ENCODE measurements at places on chromosomes 5 and 9.
A peak's percentile ranks its signal among the peaks of the same experiment; 100 is the strongest.

- DNase-seq, result no peak
These were observed 23.3 kb downstream of the CCNH start for GRCh38 chr5:87389296-87390034.

- no peak for DNase-seq
These were observed 97.3 kb upstream of the PANK3 start for GRCh38 chr5:168676501-168676900.

DNA sequence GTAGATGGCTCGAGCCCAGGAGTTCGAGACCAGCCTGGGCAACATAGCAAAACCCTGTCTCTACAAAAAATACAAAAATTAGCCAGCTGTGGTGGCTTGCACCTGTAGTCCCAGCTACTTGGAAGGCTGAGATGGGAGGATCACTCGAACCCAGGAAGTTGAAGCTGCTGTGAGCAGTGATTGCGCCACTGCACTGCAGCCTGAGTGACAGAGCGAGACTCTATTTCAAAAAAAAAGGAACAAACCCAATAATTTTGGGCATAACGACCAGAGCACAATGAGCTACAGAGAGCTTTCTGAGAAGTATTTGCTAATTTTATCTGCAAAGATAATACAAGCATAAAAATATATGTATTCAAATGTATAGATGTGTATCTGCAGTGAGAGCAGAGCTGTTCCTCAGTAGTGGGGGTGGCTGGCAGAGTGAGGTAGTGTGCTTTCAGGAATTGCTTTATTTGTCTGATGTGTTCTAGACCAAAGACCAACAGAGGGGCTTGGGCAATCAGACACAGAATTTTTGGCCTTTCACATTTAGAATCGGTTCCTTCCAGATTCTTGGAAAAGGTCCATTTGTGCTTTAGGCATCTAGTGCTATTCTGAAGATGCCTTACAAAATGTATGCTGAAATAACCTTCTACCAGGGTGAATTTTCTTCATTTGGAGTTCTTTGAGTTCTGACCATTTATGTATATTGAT, 5.2 kb downstream of the DOCK8 start:
- no peak for DNase-seq

DNA sequence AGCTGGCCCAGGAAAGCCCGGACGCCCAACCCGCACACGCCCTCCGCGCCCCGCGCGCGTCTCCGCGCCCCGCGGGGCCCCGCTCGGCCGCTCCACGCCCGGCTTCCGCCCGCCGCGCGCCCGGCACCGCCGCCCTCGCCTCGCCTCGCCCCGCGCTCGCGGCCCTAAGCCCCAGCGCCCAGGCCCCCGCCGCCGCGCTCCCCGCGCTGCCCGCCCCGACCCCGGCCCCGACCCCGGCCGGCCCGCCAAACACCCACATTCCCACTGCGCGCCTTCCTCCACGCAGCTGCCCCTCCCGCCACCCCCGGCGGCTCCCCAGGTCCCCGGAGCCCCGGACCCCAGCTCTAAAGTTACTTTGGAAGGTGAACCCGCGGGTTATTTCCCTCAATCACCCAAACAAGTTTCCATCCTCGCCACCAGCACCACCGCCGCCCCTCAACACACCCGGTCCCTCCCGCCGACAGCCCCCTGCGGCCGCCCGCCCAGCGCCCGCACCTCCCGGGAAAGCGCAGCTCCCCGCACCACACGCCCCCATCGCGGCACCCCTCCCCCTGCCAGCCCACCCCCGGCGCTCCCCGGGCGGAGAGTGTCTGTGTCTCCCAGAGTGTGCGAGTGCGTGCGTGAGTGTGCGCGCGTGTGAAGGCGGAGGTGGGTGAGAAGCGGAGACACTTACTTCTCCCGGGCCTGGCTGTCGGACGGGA, 439 bp downstream of the SSBP2 start:
- DNase-seq, result peak; percentile 19

- DNase-seq, result no peak
These were observed 14.7 kb upstream of the CXXC5 start for GRCh38 chr5:139633295-139634027.

GRCh38 chr9:132144708-132145365, 17.0 kb upstream of the NTNG2 start:
- DNase-seq, result no peak

DNA sequence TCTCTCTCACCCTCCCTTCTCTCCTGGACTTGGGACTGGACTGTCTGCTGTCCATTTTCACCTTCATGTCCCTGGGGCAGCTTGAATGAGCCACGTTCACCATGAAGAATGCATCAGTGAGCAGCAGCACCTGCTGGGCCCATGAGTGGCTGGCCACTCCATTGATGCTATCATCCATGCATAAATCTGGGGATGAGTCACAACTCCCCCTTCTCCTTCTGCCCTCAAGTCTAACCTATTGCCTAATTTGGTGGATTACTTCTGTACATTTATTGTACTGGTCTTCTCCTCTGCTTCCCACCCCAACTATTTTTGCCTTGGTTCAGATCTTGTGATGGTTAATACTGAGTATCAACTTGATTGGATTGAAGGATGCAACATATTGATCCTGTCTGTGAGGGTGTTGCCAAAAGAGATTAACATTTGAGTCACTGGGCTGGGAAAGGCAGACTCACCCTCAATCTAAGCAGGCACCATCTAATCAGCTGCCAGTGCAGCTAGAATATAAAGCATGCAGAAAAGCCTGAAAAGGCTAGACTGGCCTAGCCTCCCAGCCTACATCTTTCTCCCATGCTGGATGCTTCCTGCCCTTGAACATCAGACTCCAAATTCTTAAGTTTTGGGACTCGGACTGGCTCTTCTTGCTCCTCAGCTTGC, 46.7 kb downstream of the GDNF start:
- no peak for DNase-seq

Data from GM19239 (cell line).